ENCODE measurements at places on chromosomes 7 and 10. TPM values are rescaled to one million over a fixed set of nuclear protein-coding genes. Genes with fewer than 3 reads are reported as not detected.

The GOLGA7B gene
- not detected for total RNA-seq

The NUTM2A gene
- 0.38 TPM for total RNA-seq

DNA sequence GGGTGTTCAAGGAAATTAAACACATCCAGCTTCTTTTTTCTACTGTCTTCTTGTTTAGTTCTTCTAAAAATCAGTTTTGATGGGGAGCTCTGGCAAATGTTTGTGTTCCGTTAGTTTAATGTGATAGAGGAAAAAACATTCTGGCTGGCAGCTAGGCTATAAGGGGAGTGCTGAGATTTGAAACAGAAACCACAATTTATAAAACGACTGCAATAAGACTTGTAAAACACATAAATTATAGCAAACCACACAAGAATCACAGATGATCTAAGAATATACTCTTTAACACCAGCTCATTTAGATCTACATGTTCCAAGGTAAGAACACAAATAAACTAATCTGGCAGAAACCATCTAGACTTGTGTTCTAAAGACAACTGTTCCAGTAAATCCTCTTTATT lies 425.5 kb downstream of the CNTNAP2 start:
- H3K27ac ChIP-seq = no peak overlapping the region
- H3K4me1 ChIP-seq = no peaks in the 10 kb centered on the region
- H3K36me3 ChIP-seq = no peaks in the 10 kb centered on the region
- H3K4me3 ChIP-seq = no peak overlapping the region
- no peak for DNase-seq
- H3K27me3 ChIP-seq = no peaks in the 10 kb centered on the region

DNA sequence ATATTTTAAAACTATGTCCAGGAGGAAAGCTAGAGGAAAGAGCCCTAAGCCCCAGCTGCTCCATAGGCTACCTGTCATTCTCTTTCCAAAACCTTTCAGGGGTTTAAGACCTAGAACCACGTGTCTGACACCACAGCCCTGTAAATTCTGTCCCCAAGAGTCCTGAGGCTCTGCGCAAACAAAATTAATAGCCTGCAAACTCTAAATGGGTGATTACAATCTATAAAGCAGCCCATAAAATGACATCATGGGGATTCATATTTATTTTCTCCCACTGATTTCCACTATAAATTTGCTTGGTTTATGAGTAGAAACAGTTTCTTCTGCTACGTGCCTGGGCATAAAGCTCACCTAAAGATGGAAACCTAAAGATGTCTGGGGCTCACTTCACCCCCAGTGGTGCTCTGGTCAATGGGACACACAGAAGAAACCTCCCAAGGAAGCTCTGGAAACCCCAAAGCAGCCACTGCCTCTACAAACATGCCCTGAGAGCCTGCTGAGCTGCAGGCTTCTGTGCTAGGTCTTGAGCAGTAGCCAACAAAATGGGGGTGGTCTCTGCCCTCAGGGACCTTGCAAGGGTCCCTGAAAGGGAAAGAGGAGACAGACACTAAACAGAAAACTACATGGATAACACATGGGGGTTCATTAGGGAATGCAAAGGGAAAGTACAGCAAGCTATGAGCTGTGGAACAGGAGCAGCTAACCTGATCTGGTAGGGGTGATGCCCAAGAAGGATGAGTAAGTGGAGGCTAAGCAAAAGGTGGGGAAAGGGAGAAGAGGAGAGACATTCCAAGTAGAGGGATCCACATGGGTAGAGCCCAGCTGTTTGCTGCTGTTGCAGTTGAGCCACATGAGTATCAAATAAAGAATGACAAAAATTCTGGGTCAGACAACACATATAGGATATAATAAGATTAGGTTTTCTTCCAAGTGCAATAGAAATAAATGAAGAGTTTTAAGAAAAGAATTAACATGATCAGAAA lies 331.7 kb downstream of the KCNMA1 start:
- no peak for DNase-seq
- H3K4me1 ChIP-seq = no peaks in the 10 kb centered on the region
- H3K36me3 ChIP-seq = no peaks in the 10 kb centered on the region
- no peaks in the 10 kb centered on the region for H3K27me3 ChIP-seq
- no peak overlapping the region for H3K4me3 ChIP-seq

The SLC13A1 gene
- 0.10 TPM for total RNA-seq

The FAM25G gene
- not detected for total RNA-seq
